Right lung (tissue), 10 donors: ENCODE measurements at places on chromosomes 7 and 10. TPM values are rescaled to one million over a fixed set of nuclear protein-coding genes. Genes with fewer than 3 reads are reported as not detected.

The ODAD2 gene
- polyA plus RNA-seq: 7.1 TPM

The CDNF gene
- 3.6 TPM for polyA plus RNA-seq

GRCh38 chr7:54397836-54398612, 144.2 kb upstream of the VSTM2A start:
- no peak for DNase-seq

GRCh38 chr10:29828956-29829355, 194.2 kb upstream of the SVIL start:
- DNase-seq: no peak

DNA sequence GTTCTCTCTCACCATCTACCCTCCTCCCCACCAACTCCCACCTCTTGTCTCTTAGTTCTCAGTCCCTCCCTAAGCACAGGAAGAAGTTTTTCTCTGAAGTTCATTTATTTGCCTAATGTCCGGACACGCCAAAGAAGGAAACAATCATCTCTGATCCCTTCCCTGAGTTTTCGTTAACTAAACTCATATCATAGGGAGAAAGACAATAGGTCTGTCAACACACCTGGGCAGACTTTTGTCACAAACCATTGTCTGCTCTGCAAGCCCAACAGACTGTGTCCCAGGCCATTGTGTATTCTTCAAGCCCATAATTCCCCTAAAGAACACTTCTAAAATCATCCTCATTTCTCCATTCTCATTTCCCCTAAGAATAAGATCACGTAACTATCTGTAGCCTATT, 691.0 kb upstream of the MBL2 start:
- DNase-seq: no peak

- DNase-seq: no peak
Observed at GRCh38 chr7:139777133-139777891, 486 bp downstream of the HIPK2 start.

GRCh38 chr7:20064181-20064970, 152.8 kb downstream of the MACC1 start:
- DNase-seq: no peak

- DNase-seq: no peak
Observed at GRCh38 chr7:132799081-132799413, 222.8 kb upstream of the PLXNA4 start.
